ENCODE measurements at places on chromosomes 2 and 18.

DNA sequence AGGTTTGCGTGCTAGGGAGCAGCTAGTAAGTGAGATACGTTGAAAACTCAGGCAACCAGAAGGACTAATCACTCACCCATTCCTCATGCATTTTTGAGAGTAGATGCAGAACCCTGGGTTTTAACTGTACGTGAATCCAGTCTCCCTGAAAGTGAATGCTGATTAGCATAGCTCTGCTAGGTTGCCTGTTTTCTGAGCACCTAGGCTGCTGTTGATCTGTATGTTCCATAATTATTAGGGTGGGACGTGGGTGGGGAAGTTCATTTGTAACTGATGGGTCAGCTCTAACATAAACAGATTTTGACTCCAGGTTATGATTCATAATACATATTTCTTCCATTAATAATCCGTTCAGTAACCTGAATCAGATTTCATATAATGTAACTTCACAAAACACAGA lies 379.0 kb upstream of the FANCL start:
- DNase-seq, result no peak

DNA sequence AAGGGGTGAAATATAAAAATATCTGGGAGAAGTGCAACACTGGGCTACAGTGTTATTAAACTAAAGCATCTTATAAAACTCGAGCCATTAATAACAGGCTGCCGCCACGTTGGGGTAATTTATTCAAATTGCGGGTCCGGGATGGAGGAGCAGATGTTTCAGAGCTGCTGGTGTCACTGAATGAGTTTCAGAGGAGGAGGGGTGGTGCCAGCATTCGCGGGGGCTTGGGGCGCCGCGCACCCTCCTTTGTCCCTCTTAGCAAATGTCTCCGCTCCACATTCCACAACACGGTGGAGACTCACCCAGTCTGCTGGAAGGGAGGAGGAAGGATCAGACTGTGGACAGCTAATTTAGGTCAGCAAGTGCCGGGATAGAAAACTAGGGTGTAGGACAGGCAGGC lies 260.5 kb downstream of the CELF4 start:
- no peak for DNase-seq

GRCh38 chr2:429575-430254 lies 141.8 kb upstream of the ALKAL2 start:
- no peak for DNase-seq

GRCh38 chr2:64336171-64336570 lies 117.8 kb upstream of the LGALSL start:
- DNase-seq, result no peak

DNA sequence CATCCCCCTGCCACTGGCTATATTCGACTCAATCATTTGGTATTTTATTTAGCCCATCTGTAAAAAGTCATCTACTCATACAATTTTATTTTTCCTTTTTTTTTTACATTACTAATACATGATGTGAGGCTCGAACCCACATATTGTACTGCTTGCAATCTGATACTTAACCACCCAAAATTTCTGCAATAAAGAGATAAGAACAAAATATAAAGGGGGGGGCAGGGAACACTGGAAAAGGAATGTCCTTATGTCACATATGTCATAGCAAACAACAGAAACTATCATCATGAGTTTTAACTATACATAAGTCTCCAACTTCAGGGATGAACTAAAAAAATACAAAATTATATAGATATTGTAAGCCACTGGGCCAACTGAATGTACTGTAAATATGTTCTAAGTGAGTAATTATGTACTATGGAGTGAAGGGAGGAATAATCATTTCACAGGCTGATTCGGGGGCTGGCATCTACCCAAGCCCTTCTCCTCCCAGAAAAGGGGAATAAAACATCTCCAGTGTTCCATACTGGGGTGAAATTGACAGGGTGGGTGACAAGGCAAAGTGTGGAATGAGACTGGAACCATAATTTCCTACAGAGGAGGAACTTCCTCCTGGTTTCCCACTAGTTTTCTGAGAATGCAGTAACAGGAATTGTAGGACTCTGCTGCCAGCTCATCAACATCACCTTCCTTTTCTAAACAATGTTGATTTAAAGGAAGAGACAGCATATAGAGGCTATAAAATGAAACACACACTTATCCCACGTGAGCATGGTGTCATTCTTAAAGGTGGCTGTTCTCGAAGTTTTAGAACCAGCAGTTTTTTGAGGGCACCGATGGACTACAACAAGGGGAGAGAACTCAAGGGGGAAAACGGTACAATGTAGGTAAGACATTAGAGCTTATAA lies 79.5 kb downstream of the FARSB start:
- DNase-seq, result no peak

DNA sequence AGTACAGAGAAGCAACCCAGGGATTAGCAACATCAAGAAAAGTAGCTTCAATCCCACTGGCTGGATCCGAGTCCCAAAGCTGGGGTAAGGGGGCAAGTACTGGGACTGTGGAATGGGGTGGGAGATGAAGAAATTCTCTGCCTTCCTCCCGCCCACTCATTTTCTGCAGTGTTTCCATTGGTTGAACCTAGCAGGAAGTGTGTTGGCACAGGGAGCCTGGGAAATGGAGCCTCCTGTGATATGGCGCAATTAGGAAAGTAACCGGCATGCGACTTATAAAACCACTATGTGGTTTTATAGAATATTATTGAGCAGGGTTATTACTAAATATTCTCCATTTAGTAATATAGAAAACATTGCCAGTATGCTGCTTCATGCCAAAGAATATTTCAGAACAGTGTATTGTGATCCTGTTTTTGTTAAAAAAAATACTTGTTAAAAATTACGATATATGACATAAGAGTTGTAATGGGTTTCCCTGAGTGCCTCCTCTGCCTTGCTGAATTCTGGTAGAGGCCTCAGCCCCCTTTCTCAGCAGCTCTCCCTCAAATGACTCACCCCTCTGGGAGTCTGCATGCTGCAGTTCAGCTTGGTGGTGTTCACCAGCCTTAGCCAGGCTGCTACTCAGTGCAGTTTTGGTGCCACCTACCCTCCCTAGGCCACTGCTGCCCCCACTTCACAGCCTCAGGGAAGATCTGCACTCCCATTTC lies 60.5 kb downstream of the HK2 start:
- DNase-seq, result no peak

DNA sequence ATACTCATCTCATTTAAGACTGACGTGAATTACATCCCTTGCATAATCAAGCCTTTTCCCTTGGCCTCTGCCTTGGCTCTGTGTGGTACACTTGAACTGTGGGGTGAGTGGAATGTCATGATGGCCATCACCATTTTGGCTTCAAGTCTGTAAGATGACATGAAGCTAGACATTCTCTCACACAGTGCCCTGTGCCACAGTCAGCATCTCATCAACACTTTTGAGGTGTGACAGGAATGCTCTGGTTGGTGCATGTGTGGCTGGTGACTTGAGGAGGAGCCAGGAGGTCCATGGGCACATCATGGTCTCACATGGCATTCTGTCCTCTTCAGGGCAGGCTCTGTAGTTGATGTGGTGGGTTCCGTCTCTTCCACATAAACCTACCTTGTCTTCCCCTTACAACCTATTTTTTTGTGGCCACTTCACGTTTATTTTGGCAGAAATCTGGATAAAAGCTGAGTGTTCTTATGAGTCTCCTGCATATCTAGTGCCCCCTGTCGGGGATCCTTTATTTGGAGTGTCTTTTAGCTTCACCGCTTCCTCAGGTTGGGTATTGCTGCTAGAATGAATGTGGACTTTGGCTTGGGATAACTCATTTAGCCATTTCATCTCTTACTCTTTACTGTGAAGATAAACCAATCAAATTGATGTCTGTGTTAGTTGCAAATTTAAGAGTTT lies 28.1 kb downstream of the MAP4K4 start:
- DNase-seq, result no peak

- no peak for DNase-seq
These were observed 54.8 kb downstream of the FAM161A start for GRCh38 chr2:61799099-61799498.

DNA sequence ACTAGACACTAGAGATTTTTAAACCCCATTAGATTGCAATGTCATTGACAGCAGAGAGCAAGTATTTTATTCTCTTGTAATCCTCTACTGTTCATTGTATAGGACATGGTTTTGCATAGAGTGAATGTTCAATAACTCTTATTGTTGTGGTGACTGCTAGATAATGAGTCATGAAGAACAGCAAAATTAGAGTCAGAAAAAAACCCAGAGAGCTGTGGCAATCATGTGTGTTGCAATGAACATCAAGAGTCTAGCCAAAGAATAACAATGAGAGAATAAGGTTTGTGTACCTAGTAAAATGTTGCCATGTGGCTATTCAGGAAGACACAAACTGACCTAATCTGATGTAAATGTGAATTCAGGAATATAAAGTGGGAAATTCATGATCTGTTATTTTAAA lies 684.0 kb downstream of the DSC3 start:
- DNase-seq, result no peak

GRCh38 chr18:72155327-72155726 lies 388.8 kb downstream of the CBLN2 start:
- no peak for DNase-seq

DNA sequence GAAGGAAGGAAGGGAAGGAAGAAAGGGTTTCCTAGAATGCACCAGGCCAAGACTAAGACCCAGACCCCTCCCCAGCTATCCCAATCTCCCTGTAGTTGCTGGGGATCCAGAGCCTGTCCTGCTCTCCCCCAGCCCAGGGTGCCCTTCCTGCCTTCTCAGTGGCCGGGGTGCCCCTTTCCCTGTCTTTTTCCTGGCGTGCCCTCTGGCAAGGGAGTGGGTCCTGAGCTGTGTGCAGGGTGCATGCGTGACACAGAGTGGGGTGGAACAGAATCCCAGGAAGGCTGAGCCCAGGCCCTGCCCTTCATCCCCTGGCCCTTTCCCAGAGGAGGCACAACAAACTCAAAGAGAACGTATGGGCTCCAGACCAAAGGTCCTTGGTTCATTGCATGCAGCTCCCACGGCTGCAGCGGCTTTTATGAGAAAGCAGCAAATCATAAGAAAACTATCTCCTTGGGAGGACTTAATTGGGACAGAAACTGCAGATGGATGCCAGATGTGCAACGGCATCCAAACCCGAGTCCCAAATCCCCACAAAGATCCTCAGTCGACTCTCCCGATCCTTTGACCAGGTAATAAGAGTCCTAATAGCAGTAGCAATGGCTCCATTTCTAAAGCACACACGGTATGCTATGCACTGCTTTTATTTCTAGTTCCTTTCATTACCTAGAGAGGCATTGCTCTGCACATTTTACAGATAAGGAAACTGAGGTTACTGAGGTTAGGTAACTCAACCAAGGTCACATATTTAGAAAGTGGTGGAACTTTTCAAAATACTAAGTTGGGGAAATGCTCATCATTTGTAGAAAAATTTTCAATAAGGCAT lies 12.7 kb upstream of the ARID5A start:
- no peak for DNase-seq

- no peak for DNase-seq
These were observed 36.8 kb downstream of the LRRFIP1 start for GRCh38 chr2:237664151-237664550.

- DNase-seq, result no peak
These were observed 160.1 kb upstream of the LRP1B start for GRCh38 chr2:142290931-142291330.

DNA sequence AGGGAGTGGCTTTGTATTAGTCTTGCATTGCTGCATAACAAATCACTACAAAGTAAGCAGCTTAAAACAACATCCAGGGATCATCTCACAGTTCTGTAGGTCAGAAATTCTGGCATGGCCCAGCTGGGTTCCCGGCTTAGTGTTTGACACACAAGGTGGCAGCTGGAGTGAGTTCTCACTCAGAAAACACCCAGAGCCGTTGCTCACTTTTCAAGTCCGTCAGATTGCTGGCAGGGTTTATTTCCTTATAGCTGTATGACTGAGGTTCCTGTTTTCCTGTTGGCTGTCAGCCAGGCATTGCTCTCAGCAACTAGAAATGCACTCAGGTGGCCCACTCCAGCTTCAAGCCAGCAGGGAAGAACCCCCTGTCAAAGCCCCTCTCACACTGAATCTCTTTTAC lies 324.1 kb downstream of the CCDC178 start:
- no peak for DNase-seq

GRCh38 chr2:120770641-120771040 lies 35.0 kb downstream of the GLI2 start:
- no peak for DNase-seq

DNA sequence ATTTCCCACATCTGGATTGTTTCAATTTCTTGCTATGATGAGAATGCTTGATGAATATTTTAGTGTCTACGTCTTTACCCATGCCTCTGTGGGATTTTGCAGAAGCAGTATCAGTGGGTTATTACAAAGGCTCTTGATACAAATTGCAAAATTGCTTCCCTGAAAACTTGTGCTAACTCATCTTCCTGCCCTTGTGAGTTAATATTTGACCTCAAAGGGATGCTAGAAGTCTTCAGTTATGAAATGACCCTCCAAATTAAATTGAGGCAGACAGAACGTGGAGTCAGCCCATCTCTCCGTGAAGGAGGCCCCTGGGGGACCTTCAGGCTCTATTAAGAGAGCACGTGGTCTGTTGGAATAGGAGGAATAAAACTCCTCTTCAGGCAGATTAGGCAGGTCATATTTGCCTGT lies 239.2 kb upstream of the HS6ST1 start:
- no peak for DNase-seq

GRCh38 chr2:237637429-237638135 lies 10.2 kb downstream of the LRRFIP1 start:
- no peak for DNase-seq

GRCh38 chr2:198325359-198325758 lies 521.0 kb downstream of the PLCL1 start:
- no peak for DNase-seq

- no peak for DNase-seq
These were observed 3.8 kb downstream of the GALNT14 start for GRCh38 chr2:31134480-31134879.

- DNase-seq, result no peak
These were observed 4.1 kb downstream of the ITGA6 start for GRCh38 chr2:172431463-172431862.

DNA sequence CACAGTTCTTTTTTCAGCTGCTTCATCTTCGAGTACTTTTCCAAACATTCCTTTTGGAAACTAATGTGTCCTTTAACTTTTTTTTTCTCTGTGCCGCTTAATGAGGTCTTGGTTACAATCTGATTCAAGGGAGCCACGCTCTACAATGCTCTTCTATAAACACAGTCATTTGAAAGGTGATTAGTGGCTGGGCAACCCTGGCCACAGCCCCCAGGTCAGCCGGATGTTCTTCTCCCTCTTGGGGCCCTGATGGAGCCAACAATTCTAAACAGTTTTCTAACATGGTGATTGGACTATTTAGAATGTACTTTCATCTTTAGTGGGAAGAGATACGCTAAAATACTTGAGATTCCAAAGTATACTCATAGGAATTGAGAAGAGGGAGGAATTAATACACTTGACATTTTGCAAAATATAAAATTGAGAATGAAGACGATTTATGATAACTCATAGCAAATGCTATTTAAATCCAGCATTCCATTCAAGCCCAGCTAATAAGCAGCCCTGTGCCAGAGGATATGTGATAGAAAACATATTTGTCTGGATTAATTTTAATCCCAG lies 83.7 kb upstream of the MBOAT2 start:
- no peak for DNase-seq

Data from stimulated activated CD4-positive, alpha-beta T cell treated with anti-CD3 and anti-CD28 coated beads, Interleukin-15, amount 100 ng/mL, for 1 hour (primary cell).